ENCODE measurements at places on chromosomes 2 and 18.

GRCh38 chr18:62838475-62839098 is 123.2 kb downstream of the PHLPP1 start:
- DNase-seq: no peak

- DNase-seq: no peak
Measured at GRCh38 chr2:120707816-120708215, 27.9 kb upstream of the GLI2 start.

DNA sequence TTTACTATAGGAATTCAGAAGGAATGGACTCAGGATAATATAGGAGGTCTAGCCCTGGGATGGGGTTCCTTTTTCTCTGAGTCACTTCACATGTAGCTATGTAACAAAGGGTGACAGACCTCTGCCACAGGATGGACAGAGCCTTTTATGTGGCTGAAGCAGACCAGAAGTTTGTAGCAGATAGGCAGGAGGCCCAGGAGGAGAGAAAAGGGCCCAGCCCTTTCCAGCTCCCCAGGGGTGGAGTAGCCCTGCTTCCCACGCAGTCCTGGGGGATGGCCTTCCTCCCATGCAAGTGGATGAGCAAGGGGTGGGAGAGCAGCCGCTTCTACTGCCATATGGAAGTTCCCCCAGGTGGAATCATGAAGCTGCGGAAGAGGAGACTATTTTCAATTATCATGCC is 40.3 kb downstream of the ARMC9 start:
- DNase-seq: peak; percentile 78

DNA sequence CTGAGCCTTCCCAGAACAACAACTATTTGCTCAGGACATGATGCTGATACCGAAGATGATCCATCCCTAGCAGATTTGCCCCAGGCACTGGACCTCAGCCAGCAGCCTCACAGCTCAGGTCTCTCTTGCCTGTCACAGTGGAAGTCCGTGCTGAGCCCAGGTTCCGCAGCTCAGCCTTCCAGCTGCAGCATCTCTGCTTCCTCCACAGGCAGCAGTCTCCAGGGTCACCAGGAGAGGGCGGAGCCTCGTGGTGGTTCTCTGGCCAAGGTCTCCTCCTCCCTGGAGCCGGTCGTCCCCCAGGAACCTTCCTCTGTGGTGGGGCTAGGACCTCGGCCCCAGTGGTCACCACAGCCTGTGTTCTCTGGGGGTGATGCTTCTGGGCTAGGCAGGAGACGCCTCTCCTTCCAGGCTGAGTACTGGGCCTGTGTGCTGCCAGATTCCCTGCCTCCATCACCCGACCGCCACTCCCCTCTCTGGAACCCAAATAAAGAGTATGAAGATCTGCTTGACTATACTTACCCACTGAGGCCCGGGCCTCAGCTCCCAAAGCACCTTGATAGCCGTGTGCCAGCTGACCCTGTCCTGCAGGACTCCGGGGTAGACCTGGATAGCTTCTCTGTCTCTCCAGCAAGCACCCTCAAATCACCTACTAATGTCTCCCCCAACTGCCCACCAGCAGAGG is 15.4 kb downstream of the CEP68 start:
- no peak for DNase-seq

DNA sequence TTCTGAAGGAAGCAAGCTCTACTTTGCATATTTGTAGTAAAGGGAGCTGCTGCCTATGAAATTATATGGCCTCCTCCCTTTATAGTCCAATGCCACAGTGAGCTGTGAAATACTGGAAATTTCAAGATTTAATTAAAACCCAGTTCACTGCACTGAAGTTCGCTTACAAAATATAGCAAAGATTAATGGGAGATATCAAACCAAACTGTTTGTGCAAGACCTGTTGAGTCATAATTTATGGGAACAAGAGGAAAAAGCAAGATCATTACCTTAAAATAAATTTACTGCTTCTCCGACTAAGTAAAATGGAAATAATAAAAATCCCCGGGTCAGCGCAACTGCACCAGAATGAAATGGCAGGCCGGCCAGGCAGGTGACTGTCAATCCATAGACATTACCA is 215.5 kb upstream of the RAB6C start:
- DNase-seq: no peak

DNA sequence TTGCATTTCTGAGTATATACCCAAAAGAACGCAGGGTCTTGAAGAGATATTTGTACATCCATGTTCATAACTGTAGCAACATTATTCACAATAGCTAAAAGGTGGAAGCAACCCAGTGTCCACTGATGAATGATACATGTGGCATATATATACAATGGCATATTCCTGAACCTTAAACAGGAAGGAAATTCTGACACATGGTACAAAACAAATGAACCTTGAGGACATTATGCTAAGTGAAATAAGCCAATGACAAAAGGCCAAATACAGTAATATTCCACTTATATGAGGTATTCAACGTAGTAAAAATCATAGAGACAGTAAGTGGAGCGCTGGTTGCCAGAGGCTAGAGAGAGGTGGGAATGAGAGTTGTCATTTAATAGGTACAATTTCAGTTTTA is 8.1 kb downstream of the AAK1 start:
- DNase-seq: no peak

DNA sequence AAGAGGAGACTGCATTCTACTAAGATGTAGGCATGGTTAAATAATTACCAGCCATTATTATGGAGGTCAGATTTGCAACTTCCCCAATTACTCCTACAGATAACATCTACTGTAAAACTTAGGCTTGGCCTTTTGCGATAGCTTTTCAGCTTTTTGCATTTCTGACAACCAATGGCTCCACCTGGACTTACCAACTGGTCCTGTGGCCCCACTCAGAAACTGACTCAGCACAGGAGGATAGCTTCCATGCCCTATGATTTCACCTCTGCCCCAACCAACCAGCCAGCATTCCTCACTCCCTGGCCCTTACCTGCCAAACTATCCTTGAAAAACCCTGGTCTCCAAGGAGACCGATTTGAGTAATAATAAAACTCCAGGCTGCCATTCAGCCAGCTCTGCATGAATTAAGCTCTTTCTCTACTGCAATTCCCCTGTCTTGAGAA is 28.2 kb downstream of the TUBB6 start:
- no peak for DNase-seq

- DNase-seq: no peak
Measured at GRCh38 chr2:19292007-19292406, 66.4 kb downstream of the OSR1 start.

DNA sequence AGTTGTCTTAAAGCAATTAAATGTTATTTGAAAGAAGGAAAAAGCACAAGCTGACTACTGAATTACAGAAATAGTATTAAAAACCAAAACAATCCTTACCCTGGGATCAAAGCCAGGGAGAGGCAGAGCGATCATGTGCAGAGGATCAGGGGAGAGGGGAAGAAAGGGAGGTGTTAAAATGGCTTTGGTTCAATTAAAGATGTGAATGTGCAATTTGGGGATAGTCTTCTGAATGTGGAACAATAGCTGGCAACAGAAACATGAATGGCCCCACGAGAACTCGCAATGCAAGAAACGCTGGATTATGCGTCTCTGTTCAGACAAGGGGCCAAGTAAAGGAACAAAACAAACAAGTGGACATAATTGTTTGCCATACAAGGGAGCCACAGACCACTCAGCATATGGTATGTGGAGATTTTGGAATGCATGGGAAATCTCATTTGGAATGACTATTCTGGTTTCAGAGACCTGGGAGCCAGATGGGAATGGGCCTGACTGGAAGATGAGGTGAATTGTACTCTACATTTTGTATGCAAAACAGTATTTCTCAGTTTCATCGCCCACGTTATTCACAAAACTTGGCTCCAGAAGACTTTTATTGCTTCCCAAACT is 155.4 kb downstream of the SLC4A3 start:
- no peak for DNase-seq

- DNase-seq: no peak
Measured at GRCh38 chr2:110113961-110114591, 1.5 kb downstream of the MALL start.

DNA sequence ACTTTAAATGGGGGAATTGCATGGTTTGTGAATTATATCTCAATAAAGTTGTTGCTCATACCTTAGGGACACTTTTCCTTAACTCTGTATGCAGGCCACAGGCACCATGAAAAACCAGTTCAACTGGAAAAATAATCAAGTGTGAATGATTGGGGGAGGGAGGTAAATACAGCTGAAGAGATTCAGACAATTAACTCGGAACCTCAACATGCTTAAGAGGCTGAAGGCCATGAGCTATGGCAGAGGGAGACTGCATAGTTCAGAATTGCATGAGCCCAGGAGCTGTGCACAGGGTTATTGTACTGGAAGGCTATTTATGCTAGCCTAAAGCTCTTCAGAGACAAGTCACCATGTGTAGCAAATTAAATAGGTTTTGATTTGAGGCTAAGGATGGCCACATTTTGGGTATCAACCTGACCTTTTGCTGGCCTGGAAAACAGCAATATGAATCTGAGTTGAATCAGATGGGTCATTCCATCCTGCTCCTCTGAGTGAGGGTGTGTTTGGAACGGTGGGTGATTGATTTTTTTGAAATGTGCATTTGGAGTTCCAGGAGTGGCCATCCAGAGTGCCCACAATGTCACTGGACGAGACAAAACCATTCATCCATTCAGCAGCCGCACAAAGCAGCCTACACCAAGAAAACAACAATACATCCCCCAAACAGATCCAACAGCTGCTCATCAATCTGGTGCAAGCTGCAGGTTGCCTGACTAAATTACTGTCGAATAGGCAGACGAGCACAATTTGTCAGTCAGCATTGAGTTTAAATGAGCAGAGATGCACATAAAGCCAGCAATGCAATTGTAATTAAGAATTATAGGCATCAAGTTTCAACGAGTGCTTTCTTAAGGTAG is 42.5 kb downstream of the HRH4 start:
- no peak for DNase-seq

DNA sequence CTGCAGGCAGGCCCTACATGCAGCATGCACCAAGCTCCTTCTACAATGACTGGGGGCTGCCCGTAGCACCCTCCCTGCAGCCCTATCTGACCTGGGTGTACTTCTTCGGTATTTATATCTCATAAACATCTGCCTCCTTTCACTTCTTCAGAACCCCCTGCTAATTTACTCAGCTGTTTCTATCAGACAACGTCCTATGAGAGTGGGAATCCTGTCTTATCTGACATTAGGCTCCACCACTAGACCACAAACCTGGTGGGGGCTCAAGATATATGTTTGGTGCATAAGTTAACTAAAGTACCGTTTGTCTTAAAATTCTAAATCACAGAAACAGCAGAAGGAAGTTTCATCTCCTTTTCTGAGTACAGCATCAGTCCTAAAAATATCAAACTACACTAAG is 10.6 kb downstream of the HSBP1L1 start:
- peak; percentile 77 for DNase-seq

GRCh38 chr2:231379266-231380215 is 16.0 kb upstream of the B3GNT7 start:
- no peak for DNase-seq

DNA sequence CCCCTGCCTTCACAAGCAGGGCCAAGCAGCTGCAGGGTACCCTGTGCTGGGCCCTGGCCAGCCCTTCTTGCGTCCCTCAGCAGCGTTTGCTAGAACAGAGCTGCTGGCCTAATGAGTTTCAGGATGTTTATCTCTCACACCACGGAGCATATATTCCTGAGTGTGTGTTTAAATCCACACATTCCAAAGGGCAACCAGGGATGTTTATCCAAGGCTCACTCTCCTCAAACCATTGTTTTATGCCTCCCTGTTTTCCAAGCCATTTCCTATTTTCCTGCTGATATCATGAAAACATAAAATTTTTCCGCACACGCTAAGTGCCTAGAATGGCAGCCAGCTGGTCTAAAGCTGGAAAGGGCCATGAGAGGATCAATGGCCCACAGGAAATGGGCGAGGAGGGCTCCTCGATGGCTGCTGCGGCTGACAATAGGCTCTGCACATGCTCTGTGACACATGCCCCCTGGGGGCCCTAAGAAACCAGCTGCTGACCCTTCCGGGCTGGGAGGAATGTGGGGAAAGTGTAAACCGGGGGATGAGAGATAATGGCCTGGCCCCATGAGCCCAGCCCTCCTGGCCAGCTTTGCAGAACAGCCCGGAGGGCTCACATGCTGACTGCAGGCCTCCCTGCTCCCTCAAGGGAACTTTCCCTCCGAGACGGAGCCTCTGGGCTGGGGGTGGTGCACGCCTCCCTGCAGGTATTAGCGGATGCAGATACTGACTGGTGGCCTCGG is 194.0 kb downstream of the NDUFA10 start:
- DNase-seq: no peak

DNA sequence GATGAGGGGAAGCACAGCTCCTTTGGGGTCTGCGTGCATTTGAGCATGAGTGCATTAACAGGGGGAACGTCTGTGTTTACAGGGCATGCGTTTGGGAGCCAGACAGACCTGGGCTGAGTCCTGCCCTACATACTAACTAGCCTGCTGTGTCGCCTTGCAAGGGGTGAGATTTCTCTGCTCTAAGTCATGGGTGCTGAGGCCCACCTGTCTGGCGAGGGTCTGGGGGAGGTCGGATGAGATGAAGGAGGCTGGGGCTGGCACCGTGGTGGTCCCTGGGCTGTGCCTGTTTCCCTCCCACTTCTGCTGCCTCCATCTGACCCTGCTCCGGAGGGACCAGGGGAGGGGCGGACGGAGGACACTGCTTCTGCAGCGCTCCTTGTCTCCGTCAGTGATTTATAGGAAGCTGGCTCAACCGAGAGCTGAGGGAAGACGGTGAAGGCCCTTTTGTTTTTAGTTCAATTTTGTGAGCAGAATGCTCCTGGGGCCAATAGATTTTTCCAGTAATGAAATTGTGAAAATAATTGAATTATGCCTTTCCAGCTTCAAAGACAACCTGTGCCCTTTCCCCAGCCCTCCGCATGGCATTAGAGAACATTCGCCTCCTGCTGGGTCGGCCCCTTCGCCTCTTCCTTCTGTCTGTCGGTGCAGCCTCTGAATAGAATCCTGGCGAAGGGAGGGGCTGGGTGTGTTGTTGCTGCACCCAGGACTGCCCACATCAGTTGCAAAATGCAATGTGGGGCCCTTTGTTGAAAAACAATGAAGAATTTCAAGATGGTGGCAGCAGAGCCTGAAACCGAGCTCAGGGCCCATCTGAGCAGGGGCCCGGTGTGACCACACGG is 49.7 kb downstream of the RRM2 start:
- DNase-seq: no peak

DNA sequence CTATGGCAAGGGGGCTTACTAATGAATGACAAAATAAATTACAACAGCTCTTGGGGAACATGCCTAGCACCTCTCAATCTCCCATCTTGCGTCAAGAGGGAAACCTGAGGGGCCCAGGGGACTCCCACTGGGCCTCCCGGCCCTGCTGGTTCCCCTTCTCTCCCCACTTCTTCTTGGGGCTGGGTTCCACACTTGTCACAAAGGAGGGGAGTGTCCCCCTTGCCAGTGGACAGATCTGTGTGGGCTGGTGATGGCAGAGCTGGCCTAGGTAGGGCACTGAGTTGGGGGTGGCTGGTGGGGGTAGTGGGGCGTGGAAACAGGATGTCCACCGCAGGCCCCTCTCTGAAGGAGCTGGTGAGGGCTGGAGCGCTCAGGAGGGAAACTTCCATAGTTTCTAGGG is 184.0 kb upstream of the HAAO start:
- DNase-seq: no peak

GRCh38 chr2:29293830-29294438 is 178.7 kb downstream of the CLIP4 start:
- DNase-seq: no peak
